Activated CD8-positive, alpha-beta T cell treated with anti-CD3 and anti-CD28 coated beads, Interleukin-2, amount 10 ng/mL, durations not matched to agents 7 days and 5 days (primary cell): ENCODE measurements at places on chromosomes 1 and 21. TPM values are rescaled to one million over a fixed set of nuclear protein-coding genes. Genes with fewer than 3 reads are reported as not detected.
A peak's percentile ranks its signal among the peaks of the same experiment; 100 is the strongest.

DNA sequence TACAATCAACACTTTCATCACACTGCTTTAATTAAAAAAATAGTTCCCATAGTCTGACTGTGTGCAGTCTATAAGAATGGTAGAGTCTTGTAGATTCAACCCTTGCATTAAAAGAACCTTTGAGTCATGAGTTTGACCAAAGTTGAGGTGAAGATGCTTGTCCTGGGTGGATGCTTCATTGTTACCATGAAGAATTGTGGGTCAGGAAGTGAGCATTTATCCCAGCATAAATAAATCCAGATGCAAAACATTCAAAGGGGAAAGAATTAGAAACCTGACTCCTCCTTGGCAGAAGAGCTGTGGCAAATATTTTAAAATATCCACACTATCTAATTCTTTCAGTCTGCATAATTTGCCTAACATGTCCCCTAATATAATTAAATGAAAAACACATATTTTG, 72.9 kb upstream of the SPAG17 start:
- H3K36me3 ChIP-seq, result no peaks in the 10 kb centered on the region
- no peaks in the 10 kb centered on the region for H3K4me1 ChIP-seq
- no peaks in the 10 kb centered on the region for H3K27me3 ChIP-seq

- H3K4me3 ChIP-seq, result no peak overlapping the region
- H3K27ac ChIP-seq, result no peak overlapping the region
- H3K27me3 ChIP-seq, result no peaks in the 10 kb centered on the region
- peak; percentile 23 for DNase-seq
These were observed 199.4 kb upstream of the CACYBP start for GRCh38 chr1:174800216-174800851.

- no peak overlapping the region for H3K4me3 ChIP-seq
- H3K36me3 ChIP-seq, result no peaks in the 10 kb centered on the region
- DNase-seq, result no peak
- no peaks in the 10 kb centered on the region for H3K4me1 ChIP-seq
- peaks cover 12% of the 10 kb centered on the region for H3K27me3 ChIP-seq
These were observed 87.8 kb upstream of the CD34 start for GRCh38 chr1:207998691-207999090.

DNA sequence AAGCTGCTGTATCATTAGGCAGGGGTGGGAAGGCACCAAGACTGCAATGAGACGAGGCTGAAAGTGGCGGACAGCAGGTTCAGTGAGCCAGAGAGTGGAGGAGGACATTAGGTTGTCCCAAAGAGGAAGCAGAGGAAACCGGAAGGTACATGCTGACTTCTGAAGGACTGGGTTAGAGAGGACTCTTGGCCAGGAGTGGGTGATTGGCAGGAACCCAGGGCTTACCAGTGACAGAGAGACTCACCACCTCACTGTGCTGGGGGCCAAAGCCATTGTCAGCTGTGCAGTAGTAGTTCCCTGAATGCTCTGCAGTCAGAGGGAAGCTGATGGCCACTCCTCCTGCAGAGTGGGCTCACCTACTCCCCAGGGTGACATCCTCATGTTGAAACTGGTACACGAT, 41.9 kb upstream of the FCRL4 start:
- H3K4me3 ChIP-seq, result no peak overlapping the region
- DNase-seq, result no peak
- H3K4me1 ChIP-seq, result no peaks in the 10 kb centered on the region
- peaks cover 3% of the 10 kb centered on the region for H3K27me3 ChIP-seq
- no peaks in the 10 kb centered on the region for H3K36me3 ChIP-seq
- no peak overlapping the region for H3K27ac ChIP-seq

- peaks cover 15% of the 10 kb centered on the region for H3K4me1 ChIP-seq
- no peaks in the 10 kb centered on the region for H3K36me3 ChIP-seq
- H3K27ac ChIP-seq, result peak overlapping the region; percentile 49
- H3K27me3 ChIP-seq, result peaks cover 9% of the 10 kb centered on the region
These were observed 13.6 kb upstream of the FAM89A start for GRCh38 chr1:231053493-231054162.

- no peak overlapping the region for H3K4me3 ChIP-seq
- H3K27me3 ChIP-seq, result peaks cover 5% of the 10 kb centered on the region
- no peak overlapping the region for H3K27ac ChIP-seq
- no peaks in the 10 kb centered on the region for H3K36me3 ChIP-seq
- DNase-seq, result no peak
- H3K4me1 ChIP-seq, result no peaks in the 10 kb centered on the region
These were observed 16.7 kb downstream of the LURAP1 start for GRCh38 chr1:46219551-46220520.

DNA sequence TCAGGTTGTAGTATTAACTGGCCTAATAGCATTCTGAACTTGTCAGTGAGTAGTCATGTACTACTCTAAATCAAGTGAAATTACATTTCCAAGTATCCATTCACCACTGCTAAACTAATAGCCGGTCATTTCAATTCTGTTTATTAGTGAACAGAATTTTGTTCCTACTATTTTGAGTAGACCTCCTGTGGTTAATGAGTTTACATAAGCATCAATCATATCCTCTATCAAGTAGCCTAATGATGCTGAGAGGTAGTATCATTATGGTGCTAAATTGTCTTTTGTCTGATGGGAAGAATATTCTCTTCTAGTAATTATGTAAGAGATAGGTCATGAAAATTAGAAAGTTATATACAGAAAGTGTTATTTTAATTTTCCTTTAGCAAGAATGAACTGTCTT, 602.8 kb downstream of the KCNT2 start:
- no peaks in the 10 kb centered on the region for H3K27me3 ChIP-seq
- DNase-seq, result no peak
- no peaks in the 10 kb centered on the region for H3K36me3 ChIP-seq
- H3K4me3 ChIP-seq, result no peak overlapping the region
- H3K4me1 ChIP-seq, result no peaks in the 10 kb centered on the region
- no peak overlapping the region for H3K27ac ChIP-seq

- H3K27me3 ChIP-seq, result peaks cover 9% of the 10 kb centered on the region
- H3K4me3 ChIP-seq, result no peak overlapping the region
- H3K27ac ChIP-seq, result no peak overlapping the region
- DNase-seq, result no peak
- H3K4me1 ChIP-seq, result peaks cover 13% of the 10 kb centered on the region
- H3K36me3 ChIP-seq, result no peaks in the 10 kb centered on the region
These were observed 21.3 kb upstream of the KCNE2 start for GRCh38 chr21:34342476-34342875.

GRCh38 chr1:208203127-208203847, 40.9 kb downstream of the PLXNA2 start:
- H3K4me1 ChIP-seq, result no peaks in the 10 kb centered on the region
- H3K27ac ChIP-seq, result no peak overlapping the region
- no peaks in the 10 kb centered on the region for H3K27me3 ChIP-seq
- no peak overlapping the region for H3K4me3 ChIP-seq
- no peaks in the 10 kb centered on the region for H3K36me3 ChIP-seq
- DNase-seq, result no peak

DNA sequence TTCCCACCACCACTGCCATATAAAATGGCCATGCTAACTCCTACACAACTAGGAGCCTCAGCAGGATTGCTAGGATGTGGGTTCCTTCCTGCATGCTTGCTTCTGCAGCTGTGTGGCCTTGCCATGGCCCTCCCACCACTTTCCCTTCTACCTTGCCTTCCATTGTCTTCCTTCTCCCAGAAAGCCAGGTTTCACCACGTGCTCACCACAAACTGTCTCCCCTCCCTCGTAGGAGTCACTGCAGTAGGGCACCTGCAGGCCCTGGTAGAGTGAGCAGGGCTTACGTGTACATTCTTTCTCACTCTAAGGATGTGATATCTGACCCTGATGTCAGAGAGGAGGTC, 3.7 kb downstream of the C1orf226 start:
- no peak overlapping the region for H3K4me3 ChIP-seq
- H3K36me3 ChIP-seq, result no peaks in the 10 kb centered on the region
- H3K27me3 ChIP-seq, result peaks cover 4% of the 10 kb centered on the region
- H3K4me1 ChIP-seq, result peaks cover 1% of the 10 kb centered on the region
- H3K27ac ChIP-seq, result no peak overlapping the region

- no peak overlapping the region for H3K27ac ChIP-seq
- no peaks in the 10 kb centered on the region for H3K4me1 ChIP-seq
- H3K4me3 ChIP-seq, result no peak overlapping the region
These were observed 511.0 kb downstream of the OMA1 start for GRCh38 chr1:58035523-58035922.

- no peaks in the 10 kb centered on the region for H3K36me3 ChIP-seq
- H3K27ac ChIP-seq, result no peak overlapping the region
- H3K4me3 ChIP-seq, result no peak overlapping the region
These were observed 271.4 kb downstream of the TBX15 start for GRCh38 chr1:118716775-118717174.

DNA sequence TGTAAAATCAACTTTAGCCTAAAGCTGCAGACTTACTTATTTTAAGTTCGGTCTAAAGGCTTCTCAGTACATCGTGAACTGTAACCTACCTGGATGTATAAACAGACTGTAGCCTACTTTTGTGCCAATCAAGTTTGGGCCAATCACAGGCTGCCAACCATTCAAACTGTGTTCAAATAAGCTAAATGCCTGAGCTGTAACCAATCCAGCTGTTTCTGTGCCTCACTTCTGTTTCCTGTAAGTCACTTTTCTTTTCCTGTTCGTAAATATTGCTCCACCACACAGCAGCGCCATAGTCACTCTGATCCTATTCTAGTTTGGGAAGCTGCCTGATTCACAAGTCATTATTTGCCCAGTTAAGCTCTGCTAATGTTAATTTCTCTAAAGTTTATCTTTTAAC, 37.5 kb upstream of the SLAMF9 start:
- DNase-seq, result peak; percentile 21
- no peaks in the 10 kb centered on the region for H3K36me3 ChIP-seq
- H3K4me1 ChIP-seq, result peaks cover 7% of the 10 kb centered on the region
- H3K27me3 ChIP-seq, result peaks cover 15% of the 10 kb centered on the region

FCRL5 gene
- total RNA-seq, result 0.11 TPM

LCE1F gene
- total RNA-seq, result not detected

CRP gene
- not detected for total RNA-seq

SLC2A1 gene
- 113 TPM for total RNA-seq
